ENCODE measurements at places on chromosomes 1 and 21. TPM values are rescaled to one million over a fixed set of nuclear protein-coding genes. Genes with fewer than 3 reads are reported as not detected.

POU3F1 gene
- total RNA-seq, result not detected

VANGL1 gene
- 7.5 TPM for total RNA-seq

DNA sequence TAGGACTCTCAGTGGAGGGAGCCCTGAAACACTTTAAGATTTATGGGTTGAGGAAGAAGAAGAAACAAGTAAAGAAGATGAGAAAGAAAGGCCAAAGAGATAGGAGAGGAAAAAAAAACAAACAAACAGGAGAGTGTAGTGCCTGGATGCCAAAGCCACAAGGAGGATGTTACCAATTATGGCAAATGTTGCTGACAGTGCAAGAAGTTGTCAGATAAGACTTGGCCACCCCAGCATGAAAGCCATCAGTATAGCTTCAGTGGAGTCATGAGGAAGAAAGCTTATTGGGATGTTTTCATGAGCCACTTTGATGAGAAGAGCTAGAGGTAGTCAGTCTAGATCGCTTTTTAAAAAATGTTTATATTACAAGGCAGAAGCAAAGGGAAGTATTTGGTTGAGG is 380.2 kb upstream of the ADGRL4 start:
- DNase-seq, result no peak

DNA sequence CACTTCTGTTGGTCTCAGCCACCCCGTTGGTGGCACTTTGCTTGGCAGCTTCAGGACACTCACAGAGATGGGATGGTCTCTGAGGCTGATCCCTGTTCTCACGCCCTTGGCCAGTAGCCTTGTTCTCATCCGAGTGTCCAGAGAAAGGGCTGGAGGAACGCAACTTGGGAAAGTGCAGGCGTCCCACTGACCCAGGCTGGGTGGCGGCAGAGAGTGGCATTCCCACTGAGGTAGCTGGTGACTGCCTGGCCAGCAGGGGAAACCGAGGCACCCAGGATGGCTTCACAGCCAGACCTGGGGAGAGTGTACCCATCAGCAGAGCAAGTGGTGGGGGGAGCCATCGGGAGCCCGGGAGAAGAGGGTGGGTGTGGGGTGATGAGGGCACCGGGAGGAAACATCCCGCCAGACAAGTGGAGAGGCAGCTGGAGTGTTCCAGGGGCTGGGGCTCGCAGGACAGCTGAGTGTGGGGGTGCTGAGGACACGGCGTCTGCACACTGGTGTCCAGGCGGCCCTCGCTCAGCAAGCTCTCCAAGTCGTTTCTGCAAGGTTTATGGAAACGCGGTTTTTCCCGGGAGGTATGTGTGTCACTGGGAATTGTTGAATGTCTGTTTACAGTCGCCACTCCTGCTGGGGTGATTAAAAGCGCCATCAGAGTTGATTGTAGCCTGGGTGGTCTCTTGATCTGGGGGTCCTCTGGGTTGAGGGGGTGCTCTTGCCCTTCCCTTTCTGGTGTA is 97.8 kb downstream of the SIK1 start:
- DNase-seq, result peak; percentile 27

DNA sequence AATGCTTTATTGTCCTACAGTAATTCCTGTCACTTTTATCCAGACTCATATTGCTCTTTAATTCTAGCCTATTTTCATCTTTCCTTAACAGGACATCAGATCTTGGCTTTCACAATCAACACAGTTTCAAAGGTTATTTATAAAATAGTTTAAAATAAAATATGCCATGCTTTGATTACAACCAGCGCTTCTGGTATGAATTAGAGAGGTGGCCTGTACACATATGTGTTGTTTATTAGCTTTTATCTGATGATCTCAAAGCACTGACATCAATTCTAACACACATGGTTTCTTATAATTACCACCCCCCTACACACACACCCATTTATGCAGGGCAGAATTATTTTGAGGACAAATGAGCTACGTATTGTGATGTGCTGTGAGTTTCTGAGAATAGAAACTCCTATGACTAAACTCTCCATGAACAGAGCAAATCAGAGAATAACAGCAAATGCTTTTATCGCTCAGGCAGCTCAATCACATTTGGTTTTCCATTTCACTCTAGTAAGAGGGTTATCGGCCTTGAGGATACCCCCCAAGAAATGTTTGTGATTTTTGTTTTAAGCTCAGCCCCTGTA is 18.0 kb downstream of the CD247 start:
- DNase-seq, result no peak

DNA sequence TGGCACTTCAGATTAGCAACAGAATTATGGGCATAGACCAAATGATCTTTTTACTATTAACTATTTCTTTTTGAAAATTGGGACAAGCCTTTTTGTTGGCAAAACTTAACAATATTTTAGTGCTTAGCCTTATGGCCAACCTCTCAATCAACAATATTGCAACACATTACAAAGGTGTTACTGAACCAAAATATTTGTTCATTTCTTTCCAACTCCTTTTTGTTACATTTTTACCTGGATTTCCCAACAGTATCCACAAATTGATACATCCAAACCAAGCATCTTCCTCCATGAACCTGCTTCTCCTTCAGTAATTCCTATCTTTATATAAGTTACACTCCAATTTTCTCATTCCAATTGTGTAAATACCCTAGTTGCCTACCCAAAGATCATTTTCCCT is 1.5 kb upstream of the AMPD1 start:
- no peak for DNase-seq

Measured in right cardiac atrium (tissue), 5 donors.